Body of pancreas (tissue), 4 donors: ENCODE measurements at places on chromosomes 6 and 20. TPM values are rescaled to one million over a fixed set of nuclear protein-coding genes. Genes with fewer than 3 reads are reported as not detected.

GRCh38 chr6:33987531-33988021, 158.3 kb downstream of the GRM4 start:
- DNase-seq = peak; percentile 29

GRCh38 chr6:63456734-63457133, 115.5 kb upstream of the LOC128125822 start:
- no peak for DNase-seq

DNA sequence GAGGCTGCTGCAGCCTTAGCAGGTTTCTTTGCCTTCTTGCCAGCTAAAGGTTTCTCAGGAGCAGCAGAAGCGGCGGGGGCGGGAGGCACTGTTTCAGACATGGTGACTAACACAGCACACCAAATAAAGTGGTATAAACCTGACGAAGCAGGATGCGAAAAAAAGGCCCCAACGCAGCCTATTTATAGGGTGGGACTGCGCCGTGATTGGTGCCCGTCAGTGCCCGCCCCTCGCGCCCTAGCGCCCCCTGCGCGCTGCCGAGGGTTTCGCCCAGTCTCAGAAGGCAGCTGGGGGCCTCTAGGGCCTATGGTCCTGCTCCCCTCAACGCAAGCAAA, 55.0 kb downstream of the TRIM38 start:
- peak; percentile 45 for DNase-seq

- peak; percentile 78 for DNase-seq
These were observed 73.0 kb downstream of the SLX4IP start for GRCh38 chr20:10508060-10508459.

GRCh38 chr20:10848810-10849370, 175.1 kb upstream of the JAG1 start:
- no peak for DNase-seq

DNA sequence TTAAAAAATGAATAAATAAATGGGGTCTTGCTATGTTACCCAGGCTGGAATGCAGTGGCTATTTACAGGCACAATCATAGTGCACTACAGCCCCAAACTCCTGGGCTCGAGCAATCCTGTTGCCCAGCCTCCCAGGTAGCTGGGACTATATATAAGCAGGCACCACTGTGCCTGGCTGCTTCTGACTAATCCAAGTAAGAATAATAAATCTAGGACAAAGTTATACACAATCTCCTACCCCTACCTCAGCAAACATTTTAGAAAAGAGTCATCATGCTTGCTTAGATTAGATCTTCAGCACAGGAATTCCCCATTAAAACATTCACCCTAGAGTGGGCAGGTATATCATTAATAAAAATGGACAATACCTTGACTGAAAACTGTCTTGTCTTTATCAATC, 124.6 kb downstream of the REV3L start:
- DNase-seq = no peak

GRCh38 chr20:6530779-6531315, 236.6 kb upstream of the BMP2 start:
- DNase-seq = no peak

DNA sequence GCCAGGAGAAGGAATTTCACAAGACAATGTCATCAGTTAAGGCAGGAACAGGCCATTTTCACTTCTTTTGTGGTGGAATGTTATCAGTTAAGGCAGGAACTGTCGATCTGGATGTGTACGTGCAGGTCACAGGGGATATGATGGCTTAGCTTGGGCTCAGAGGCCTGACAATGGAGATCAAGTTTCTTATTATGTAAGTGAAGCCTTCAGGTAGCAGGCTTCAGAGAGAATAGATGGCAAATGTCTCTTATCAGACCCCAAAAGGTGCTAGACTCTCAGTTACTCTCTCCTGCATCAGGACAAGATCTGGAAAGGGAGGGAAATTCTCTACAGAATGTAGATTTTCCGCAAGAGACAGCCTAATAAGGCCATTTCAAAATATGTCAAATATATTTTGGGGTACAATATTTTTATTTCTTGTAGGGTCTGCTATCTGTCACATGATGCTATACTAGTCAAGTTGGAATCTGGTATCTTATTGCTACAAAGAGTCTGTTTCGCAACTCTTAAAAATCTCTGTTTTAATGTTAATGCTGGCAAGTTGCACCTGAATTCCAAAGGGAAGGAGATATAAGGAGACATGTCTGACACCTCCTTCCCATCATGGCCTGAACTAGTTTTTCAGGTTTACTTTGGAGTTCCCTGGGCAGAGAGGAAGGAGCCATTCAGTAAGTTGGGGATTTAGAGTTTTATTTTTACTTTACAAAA, 48.8 kb downstream of the TRDN start:
- DNase-seq = no peak

- DNase-seq = no peak
These were observed 466.2 kb downstream of the TFAP2A start for GRCh38 chr6:9948678-9949077.

GRCh38 chr20:50438986-50439407, 71.2 kb upstream of the PTPN1 start:
- DNase-seq = no peak

DNA sequence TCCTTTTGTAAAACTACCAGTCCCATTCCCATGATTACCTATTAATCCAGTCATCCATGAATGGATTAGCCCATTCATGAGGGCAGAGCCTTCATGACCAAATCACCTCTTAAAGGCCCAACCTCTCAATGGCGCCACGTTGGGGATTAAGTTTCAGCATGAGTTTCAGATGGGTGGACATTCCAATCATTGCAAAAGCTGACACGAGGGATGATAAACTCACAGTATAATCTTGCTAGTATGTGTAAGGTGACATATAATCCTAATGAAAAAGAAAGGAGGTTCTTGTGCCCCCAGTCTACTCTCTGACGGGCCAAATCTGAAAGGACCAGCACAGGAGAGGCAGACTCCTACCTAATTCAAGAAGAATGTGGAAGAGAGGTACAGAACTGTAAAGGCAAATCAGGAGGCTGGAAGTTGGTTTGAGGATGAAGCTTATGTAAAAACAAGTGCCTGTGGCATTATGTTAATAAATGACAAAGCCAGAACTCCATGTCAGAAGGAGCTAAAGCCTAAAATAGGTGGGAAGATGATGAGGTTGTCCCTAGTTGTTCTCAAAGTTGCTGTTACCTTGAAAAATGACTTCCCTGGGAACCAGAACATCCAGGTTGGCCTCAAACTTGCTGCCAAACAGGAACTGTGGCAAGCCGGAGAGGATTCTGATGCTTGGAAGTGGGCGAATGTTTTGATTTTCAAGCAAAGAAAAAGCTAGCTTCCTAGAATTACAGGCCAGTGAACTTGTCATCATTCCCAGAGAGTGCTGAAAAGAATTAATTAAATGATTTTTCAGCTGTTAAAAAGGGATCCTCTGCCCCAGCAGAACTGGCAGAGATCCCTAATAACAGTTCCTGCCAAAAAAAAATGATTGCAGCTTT, 106.5 kb upstream of the TIAM2 start:
- DNase-seq = no peak

DNA sequence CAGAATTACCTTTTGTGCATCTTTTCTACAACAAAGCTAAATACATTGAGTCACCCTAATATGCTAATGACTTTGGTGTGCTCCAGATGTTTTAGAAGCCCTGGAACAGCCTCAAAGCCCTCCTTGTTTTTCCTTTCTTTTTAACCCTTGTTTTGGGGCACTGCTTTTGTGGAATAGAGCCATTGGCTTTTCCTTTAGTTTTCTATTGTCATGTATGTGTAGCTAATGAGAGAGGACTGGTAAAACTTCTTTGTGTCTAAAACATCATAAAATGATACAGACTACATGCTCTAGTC, 158.8 kb downstream of the JARID2 start:
- no peak for DNase-seq

- no peak for DNase-seq
These were observed 1.5 kb downstream of the LAMA4 start for GRCh38 chr6:112252571-112253497.

DNA sequence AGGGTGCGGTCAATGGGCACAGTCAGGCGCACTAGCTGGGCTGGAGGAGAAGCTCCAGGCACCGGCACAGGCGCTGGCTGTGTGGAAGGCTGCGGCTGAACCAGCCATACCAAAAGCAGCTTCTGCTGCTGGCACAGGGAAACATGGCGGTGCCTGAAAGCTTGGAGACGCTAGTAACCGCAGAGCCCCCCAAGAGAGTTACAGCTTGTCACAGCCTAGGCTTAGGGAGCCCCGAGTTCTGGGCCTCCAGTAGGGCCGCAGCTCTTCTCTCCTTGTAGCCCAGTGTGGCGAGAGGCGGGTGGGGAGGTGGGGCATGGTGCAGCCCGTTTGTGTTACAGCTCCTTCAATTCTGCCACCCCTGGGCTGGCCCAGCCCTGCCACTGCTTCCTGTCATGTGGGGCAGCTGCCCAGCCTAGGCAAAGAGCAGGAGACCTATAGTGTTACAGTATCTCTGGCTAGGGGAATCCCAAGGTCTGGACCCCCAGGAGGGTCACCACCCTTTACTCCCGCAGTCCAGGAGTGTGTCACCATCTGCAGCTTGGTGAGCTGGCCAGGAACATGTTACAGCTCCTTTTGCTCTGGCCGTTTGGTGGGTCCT, 58.6 kb upstream of the MANEA start:
- DNase-seq = no peak

GRCh38 chr6:119791736-119792135, 442.2 kb upstream of the MAN1A1 start:
- no peak for DNase-seq

- DNase-seq = no peak
These were observed 112.0 kb downstream of the LRRC1 start for GRCh38 chr6:53906842-53907241.

DNA sequence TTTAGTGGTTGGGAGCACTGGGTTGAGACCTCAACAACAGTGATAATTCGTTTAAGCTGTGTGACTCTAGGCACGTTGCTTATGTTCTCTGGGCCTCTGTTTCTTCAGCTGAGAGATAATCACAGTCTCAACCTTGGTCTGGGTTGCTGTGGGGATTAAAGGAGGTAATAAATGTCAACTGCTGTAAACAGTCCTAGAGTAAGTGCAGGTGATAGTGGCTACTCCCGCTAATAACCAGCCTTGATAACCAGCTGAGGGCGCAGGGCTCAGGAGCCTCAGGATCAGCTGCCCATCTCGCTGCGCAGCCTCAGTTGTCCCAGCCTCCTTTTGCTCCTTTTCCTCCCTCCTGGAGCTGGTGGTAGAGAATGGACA, 58.0 kb downstream of the JARID2 start:
- DNase-seq = no peak

DNA sequence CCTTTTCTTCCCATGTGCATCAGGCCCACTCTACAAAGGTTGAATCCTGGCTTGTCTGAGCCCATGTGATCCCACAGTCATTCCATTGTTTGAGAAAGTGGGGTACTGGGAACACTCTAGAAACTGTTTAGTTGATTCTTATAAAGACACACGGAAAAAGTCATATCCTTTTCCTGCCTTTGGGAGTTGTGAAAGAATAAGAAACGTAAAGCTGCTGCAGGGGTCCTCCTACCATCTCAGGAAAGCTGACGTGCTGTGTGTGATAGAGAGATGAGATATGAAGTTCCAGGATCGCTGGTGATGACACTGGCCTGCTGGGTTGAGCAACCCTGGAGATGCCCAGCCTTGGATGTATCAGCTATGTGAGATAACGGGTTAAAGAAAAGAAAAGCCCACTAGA, 21.3 kb upstream of the HLA-DRB5 start:
- no peak for DNase-seq

DNA sequence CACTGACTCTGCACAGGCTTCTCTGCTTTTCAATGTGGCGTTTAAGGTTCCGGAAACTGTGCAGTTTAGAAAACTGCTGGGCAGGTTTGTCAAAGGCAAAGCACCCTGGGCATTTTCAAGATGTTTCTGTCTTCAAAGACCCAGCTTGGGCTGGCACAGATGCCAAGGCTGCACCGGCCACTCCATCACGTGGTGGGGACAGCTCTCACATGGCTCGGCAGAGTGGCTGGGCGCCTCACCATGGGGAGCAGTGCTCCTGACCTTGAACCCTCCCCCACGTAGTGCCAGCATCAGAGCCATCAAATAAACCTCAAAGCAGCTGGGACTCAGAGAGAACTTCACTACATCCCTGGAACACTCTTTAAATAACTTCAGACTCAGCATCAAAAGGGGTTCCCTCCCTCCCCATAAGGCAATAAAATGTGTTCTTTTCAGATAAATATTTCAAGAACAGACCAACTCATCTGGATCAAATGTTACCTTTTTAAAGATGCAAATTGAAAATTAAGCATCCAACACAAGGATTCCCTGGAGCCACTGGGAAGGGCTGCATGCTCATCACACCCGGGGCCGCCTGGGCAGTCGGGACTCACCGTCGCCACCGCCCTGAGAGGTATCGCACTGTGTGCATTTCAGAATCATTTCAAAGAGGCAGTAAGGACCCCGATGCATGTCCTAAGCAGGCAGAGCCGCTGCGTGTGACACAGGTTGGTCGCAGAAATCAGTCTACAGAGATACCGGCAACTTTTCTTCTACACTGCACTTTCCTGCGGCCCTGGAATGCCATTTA, 157.1 kb downstream of the CDH4 start:
- no peak for DNase-seq

DNA sequence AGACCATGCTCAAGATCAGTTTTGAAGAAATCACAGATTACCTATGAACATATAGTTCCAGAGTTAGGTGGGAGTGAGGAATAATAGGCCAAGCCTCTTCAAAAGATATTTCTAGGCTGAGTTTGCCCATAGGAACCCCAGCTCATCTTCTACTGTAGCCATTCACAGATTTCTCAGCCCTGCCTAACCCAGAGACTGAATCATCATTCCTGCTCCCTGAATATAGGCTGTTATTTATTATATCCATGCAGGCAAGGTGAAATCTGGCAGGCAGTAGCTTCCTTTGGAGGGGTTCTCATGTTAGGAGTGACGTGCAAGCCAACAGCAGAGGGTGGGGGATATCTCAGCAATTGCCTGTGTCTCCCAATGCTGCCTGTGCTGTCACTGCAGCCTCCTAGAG, 25.6 kb upstream of the ADGRF4 start:
- no peak for DNase-seq

DNA sequence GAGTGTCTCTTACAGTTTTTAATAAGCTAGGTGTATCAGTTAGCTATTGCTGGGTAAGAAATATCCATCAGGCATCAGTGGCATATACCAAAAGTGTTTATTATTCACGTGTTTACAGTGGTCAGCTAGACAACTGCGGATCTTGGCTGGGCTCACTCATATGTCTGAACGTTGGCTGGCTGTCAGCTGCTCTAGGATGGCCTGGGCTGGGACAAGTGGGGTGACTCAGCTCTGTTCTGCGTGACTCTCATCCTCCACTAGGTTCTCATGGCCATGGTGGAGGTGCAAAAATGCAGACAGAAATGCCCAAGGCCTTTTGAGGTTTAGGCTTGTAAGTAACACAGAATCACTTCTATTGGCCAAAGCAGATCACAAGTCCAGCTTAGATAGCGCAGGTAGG, 22.0 kb downstream of the ZNF341 start:
- DNase-seq = no peak

SOBP gene
- total RNA-seq = 3.1 TPM

ERGIC3 gene
- total RNA-seq = 120 TPM

SLC4A11 gene
- not detected for total RNA-seq

QRSL1 gene
- total RNA-seq = 3.0 TPM

GDAP1L1 gene
- total RNA-seq = not detected

PMEPA1 gene
- total RNA-seq = 22.7 TPM

MAP7 gene
- 28.7 TPM for total RNA-seq

IL17F gene
- total RNA-seq = not detected

ZBTB9 gene
- total RNA-seq = 5.3 TPM

VNN1 gene
- total RNA-seq = not detected

SPATS1 gene
- total RNA-seq = not detected

BPI gene
- total RNA-seq = not detected
